ENCODE measurements at places on chromosomes 1 and 21.

GRCh38 chr1:45543581-45544417, 6.8 kb upstream of the AKR1A1 start:
- DNase-seq: no peak

DNA sequence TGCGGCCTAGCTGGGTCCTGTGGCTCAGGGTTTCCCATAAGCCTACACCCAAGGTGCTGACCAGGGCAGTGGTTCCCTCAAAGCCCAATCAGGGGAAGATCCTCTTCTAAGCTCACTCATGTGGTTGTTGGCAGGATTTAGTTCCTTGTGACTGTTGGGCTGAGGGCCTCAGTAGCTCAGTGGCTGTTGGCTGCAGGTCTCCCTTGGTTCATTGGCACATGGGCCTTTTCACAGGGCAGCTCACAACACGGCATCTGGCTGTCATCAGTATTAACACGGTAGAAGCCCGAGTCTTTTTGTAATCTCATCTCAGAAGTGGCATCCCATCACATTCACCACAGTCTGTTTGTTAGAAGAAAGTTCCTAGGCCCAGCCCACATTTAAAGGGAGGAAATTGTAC, 188.2 kb upstream of the HMCN1 start:
- DNase-seq: no peak

- DNase-seq: no peak
Measured at GRCh38 chr1:18891426-18891780, 11.0 kb downstream of the ALDH4A1 start.

DNA sequence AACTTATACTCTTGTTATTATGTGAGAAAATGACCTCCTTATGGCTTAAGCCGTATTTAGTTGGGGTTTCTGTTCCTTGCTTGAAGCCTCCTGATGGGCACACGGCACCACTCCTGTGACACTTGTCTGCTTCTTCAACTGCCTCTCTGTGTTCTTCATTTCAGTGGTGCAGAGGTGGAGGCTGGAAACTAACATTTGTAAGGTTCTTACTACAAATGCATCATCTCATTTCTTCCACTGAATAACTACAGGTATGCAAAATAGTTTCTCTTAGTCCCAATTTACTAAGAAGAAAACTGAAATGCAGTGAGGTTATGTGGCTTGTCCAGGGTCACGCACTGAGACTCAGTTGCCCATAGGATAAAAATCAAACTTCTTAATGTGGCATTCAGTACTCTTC, 23.6 kb upstream of the ZNF362 start:
- DNase-seq: no peak

GRCh38 chr1:231518485-231519034, 9.9 kb upstream of the TSNAX start:
- no peak for DNase-seq

- no peak for DNase-seq
Measured at GRCh38 chr1:222644636-222644980, 26.7 kb downstream of the MIA3 start.

- DNase-seq: no peak
Measured at GRCh38 chr1:245760301-245760700, 605.5 kb downstream of the KIF26B start.

- no peak for DNase-seq
Measured at GRCh38 chr1:208265525-208265924, 21.3 kb upstream of the PLXNA2 start.

GRCh38 chr1:147812799-147813198, 52.4 kb upstream of the GJA5 start:
- DNase-seq: no peak

DNA sequence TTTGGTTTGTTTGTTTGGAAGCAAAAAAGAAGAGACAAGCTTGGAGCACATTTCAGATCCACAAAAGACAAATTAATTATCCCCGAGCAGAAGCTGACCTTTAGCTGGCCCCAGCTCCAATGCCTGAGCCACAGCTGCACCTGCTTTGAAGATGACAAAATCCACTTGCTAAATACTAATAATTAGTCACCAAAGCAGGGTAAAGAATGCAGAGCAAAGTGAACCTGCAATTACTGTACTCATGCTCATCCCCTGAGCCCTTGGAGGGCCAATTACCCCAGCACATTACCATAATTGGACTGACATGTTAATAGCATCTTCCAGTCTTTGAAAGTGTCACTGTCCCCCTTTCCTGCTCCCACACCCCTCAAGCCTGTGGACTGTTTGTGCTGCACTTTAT, 38.2 kb upstream of the KCND3 start:
- no peak for DNase-seq

GRCh38 chr1:51423073-51423821, 92.9 kb upstream of the TTC39A start:
- peak; percentile 80 for DNase-seq

GRCh38 chr1:94612525-94613204, 71.1 kb upstream of the F3 start:
- DNase-seq: no peak

GRCh38 chr1:59422921-59423575, 126.2 kb downstream of the FGGY start:
- peak; percentile 87 for DNase-seq

DNA sequence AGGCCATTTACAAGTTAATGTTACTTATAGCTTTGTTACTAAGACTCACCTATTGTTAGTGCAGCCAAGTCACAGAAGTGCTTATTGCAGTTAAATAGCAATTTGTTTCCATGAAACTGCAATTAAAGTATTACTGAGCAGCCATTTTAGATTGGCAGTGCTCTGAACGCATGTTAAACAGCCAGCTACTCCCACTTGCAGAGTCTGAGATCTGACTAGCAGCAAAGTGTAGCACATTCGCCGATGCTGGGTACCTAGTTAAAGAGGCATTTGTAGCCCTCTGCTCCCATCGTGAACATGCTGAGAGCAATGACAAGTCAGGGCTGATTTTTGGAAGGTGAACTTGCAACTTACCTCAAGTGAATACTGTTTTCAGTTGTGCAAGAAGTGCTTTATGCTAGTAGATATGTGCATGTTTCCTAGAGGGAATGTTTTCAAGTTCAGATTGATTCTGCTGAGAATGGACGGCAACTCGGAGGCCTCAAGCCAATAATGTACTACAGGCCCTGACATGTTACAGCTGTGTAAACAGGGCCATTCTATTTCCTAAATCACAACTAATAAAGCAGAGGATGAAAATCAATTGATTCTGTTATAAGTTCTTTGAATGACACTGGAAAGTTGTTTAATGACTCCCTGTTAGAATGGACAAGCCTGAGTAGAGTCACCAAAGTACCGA, 19.8 kb downstream of the LMO4 start:
- DNase-seq: no peak

DNA sequence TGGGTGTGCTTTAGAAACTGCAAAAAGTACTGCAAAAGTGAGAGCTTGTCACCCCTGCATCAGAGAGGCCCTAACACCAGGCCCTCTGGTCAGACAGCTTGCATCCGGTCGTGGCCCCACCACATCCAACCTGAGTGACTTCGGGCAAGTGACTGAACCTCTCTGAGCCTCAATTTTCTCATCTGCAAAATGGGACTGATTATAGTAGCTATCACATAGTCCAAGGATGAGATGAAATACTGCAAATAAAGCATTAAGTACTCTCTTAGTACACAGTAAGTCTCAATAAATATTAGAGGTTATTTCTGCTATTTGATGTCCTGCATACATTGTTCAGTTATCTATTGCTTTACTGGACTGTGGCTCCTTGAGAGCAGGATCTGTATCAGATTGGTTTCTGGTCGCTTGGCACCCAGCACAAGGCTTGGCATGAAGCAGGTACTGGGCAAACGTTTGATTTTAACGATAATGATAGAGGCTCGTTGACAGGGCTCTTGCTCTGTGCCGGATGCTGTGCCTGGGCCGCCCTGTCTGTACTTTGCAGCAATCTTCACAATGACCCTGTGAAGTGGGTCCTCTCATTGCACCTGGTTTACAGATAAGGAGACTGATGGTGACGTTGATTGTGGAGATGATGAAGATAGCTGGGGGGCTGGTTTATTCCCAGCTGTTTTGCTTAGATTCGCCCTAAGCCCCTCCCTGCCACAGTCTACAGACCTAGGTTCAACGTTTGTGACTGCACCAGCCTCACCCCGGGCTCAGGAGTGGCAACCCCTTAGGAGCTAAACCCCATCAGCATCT, 43.6 kb downstream of the RAP1GAP start:
- DNase-seq: no peak

GRCh38 chr1:29315262-29315661, 78.9 kb downstream of the PTPRU start:
- DNase-seq: no peak

- no peak for DNase-seq
Measured at GRCh38 chr1:151311011-151311410, 16.2 kb downstream of the PI4KB start.

GRCh38 chr1:98387701-98388100, 273.8 kb upstream of the SNX7 start:
- no peak for DNase-seq

GRCh38 chr1:110130113-110130591, 17.9 kb downstream of the UBL4B start:
- no peak for DNase-seq

GRCh38 chr1:114062477-114063099, 83.3 kb downstream of the OLFML3 start:
- DNase-seq: no peak

Measured in cerebellar cortex (tissue), 1 donor.